SK-N-SH (cell line): ENCODE measurements at places on chromosomes 11 and 22. TPM values are rescaled to one million over a fixed set of nuclear protein-coding genes. Genes with fewer than 3 reads are reported as not detected.
A peak's percentile ranks its signal among the peaks of the same experiment; 100 is the strongest.

GRCh38 chr11:97614606-97615005 lies 1224.8 kb downstream of the JRKL start:
- no peak for DNase-seq

DNA sequence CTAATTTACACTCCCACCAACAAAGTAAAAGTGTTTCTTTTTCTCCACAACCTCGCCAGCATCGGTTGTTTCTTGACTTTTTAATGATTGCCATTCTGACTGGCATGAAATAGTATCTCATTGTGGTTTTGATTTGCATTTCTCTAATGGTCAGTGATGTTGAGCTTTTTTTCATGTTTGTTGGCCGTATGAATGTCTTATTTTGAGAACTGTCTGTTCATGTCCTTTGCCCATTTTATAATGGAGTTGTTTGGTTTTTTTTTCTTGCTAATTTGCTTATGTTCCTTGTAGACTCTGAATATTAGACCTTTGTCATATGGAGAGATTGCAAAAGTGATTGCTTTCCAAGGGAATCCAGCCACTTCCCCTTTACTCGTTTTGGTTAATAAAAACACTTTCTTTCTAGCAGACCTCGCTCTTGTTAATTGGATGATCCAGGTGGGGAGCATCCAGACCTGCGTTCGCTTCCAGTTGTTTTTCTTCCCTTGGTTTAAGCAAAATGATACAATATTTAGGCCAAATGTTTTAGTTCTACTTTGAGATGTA lies 17.1 kb upstream of the APOL4 start:
- DNase-seq: no peak

DNA sequence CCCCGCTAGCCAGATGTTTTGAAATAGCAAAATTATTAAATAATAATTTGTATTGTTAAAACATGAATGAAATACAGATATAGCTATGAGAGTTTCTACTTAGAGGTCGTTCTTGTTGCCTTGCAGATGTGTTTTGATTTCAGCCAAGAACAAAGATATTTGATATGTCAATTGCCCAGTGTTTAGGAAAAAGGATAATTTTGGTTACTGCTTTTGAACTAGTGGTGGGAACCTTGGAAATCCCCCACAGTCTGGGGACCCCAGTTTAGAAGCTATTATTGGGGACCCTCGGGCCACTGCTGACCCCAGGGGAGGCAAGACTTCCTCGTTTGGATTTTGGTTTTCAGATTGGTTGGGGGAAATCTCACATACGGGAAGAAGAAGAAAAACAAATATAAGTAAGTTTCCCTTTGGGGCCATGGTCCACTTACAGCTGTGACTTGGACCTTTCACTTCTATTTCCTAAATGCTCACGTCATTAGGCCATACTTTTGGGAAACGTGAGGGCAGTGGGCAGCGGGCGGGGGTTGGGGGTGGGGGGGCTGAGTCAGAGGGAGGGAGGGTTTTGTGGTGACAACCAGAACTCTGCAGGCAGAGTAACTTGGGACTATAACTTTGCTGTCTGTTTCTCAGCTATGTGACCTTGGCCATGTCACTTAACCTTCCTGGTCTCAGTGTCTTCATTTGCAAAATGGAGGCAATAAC lies 37.0 kb downstream of the LDLRAD3 start:
- no peak for DNase-seq

GRCh38 chr22:37674951-37675929 lies at the start of gene LGALS1:
Gene LGALS1, plus strand, starts transcription at chr22:37675636. Its CDS starts 67 bp downstream, at chr22:37675703.
- DNase-seq: peak; percentile 84

GRCh38 chr22:27797520-27798391 lies 3.8 kb downstream of the MN1 start:
- DNase-seq: no peak

DNA sequence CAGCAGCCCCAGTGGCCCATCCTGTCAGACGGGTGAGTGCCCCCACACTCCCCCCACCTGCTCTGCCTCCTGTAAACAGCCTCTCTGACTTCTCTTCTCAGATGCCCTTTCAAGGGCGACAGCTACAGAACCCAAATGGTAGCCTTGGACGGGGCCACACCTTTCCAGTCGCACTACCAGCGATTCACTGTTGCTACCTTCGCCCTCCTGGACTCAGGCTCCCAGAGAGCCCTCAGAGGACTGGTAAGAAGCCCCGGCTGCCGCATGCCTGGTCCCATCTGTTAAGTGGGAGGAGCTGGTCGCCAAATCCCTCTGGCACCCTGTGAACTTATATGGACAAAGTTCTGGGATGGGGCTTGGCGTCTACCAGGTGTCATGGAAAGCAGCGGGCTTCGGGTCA lies 6.2 kb downstream of the ZP1 start:
- DNase-seq: no peak

GRCh38 chr11:66834943-66835342 lies 8.3 kb upstream of the RCE1 start:
- no peak for DNase-seq

DNA sequence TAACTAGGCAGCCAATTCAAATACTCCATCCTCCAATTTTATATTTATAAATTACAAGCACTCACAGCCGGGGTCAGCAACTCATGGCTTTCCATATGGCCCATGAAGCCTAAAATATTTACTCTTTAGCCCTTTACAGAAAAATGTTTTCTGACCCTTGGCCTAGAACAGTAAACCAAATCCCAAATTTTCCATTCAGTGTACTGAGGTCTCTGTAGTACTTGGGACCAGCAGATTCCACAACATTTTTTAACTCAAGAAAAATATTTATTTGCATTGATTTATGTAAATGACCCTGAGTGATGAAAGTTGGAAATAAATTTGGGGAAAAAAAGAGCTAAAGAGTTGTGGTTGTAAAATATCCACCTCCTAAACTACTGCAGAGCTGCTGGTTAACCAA lies 82.6 kb downstream of the SLC1A2 start:
- DNase-seq: no peak

- no peak for DNase-seq
Observed at GRCh38 chr22:18042685-18043084, 18.3 kb upstream of the MICAL3 start.

DNA sequence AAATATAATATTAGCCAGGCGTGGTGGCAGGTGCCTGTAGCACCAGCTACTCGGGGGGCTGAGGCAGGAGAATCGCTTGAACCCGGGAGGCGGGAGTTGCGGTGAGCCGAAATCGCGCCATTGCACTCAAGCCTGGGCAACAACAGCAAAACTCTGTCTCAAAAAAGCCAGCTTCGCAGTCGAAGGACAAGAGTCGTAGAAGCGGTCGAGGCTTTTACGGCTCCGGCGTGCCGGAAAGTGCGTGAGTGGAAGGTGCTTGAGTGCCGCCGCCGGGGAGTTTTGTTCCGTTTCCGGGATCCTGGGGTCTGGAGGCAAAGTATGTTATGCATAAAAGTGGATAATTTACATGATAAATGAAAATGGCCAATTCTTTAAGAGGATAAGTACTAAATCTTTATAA lies 43.6 kb downstream of the SYN3 start:
- DNase-seq: no peak

- DNase-seq: no peak
Observed at GRCh38 chr22:34858066-34858465, 207.9 kb upstream of the ISX start.

DNA sequence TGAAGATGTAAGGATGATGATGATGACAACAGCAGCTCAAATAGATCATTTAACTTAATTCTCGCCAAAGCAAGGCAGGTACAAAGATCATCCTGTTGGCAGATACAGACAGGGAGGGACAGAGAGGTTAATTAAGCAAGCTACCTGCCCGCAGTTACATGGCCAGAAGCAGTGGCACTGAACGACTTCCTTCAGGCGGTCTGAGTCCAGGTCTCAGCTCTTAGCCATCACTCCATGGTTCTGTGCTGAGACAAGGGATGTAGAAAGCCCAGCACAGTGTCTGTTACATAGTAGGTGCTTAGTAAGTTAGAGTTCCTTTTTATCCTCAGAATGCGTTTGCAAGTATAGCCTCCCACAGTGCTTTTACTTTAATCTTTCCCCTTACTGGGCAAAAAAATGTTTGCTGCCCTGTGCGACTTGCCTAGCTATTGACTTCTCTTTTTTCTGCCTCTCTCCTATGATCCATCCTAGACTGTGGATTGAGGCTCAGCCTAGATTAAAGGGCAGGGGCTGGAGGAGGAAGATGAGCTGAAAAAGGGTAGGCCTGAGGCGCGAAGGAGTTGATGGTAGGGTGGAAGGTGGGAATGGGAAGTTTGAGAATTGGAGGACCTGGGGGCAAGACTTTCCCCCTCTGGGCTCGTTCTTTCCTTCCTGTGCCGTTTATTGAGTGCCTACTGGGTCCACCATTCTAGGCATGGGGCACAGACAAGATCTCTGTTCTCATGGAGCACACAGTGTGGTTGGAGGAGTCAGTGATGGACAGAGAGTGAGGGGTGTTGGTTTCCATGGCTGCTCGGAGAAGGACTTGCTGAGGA lies 108.2 kb upstream of the OR4B1 start:
- DNase-seq: no peak

DNA sequence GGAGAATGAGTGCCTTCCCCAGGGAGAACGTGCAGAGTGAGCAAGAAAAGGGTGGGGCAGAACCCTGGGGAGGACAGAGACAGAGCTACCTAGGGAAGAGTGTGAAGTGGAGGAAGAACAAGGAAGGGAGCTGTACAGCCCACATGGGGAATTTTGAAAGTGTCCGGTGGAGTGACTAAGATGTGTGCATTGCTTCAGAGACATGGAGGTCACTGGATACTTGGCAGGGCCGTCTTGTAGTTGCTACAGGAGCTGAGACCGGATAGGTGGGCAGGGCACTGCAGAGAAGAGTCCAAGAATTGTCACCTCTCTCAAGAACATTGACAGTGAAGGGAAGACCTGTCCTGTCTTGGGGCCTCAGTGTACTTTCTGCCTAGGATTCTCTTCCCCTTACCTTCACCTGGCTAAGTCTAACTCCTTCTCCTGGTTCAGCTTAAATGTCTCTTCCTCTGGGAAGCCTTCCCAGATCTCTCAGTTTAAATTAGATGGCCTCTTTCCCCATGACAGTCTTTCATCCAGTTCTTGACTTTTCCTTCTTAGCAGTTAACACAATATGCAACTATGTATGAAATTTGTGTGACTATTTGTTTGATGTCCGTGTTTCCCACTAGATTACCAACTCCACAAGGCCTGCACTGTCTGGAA lies 9.2 kb upstream of the P2RY6 start:
- DNase-seq: no peak

DNA sequence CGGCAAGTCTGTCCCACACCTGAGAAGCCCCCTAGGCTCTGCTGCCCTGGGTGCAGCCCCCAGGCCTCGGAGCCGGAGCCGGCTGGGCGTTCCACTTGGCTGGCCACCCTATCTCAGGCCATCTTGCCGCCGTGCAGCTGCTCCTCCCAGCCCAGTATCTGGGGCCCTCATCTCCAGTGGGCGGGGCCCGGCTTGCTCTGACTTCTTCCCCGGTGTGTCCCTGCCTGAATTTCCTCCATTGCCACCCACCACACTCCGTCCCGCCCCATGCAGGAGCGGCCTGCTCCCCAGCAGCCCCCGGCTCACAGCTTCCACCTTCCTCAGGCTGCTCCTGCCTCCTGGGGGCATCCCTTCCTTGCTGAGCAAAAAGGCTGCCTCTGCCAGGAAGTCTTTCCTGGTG lies 46.6 kb downstream of the WNT7B start:
- DNase-seq: no peak

DNA sequence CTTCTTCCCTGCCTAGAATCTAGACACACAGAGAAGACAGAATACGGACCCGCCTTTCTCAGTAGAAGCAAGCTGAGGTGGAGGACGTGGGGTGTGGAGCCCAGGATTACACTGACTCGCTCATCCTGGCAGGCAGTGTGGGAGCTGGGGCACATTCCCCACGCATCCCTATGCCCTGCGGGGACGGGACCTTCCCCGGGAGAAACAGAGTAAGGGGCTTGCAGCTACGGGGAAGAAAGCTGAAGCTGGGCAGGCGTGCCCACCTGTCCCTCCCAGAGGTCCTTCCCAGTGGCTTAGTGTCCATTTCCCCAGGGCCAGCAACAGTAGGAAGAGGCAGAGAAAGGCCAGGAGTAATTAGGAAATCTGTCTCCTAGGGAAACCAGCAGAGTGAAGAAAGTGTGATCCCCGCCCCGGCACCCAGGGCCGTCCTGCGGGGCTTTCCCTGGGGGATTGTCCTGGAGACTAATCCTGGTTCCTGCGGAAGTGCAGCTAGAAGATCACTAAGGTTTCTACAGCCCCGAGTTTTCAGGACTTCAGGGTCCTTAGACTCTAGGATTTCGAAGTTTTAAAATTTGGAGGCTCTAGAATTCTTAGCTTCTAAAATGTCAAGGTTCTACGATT lies 7.8 kb downstream of the DNAJB13 start:
- no peak for DNase-seq

GRCh38 chr11:113593698-113594308 lies 112.3 kb downstream of the TMPRSS5 start:
- DNase-seq: no peak

- no peak for DNase-seq
Observed at GRCh38 chr11:108543316-108543964, 45.3 kb upstream of the POGLUT3 start.

DNA sequence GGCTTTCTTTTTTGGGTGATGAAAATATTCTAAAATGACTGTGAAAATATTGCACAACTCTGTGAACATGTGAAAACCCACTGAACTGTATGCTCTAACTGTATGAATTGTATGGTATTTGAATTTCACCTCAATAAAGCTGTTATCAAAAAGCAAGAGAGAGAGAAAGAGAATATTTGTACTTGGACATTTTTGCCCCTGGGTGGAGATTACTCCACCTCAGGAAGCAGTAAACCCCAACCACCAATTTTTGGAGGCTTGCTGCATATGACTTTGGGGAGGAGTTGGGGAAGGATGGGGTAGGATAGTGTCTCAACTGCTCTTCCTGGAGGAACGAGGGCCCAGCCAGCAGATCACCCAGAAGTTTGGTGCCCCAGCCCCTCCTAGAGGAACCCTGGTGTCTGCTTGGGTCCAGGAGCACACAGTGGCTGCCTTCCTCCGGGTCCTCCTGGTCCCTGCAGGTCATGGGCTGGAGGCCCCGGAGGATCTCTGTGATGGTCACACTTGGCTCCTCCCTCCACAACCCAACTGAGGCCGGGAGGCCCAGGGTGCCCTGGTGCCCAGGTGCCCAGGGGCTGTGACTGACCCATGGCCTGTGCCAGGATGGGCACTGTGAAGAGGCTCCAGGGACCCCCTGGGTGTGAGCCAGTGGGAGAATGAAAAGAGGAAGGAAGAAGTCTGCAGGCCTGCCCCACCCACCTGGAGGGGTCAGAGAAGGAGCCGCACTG lies 15.3 kb upstream of the PICK1 start:
- DNase-seq: no peak

- DNase-seq: no peak
Observed at GRCh38 chr22:48177631-48178030, 1415.2 kb downstream of the TBC1D22A start.

Gene CRYBB3
- 0.10 and 0.35 TPM in 2 replicates for polyA plus RNA-seq

Gene SEPTIN3
- 0.35 and 0.89 TPM in 2 replicates for polyA plus RNA-seq

Gene P2RY6
- 0.15 and 0.16 TPM in 2 replicates for polyA plus RNA-seq

Gene MOGAT2
- polyA plus RNA-seq: 0.03 TPM in 1 of 2 replicates, not detected in the other

Gene OR52I1
- polyA plus RNA-seq: not detected in 2 replicates

Gene CREB3L1
- polyA plus RNA-seq: 5.6 and 14.0 TPM in 2 replicates

Gene NFAM1
- polyA plus RNA-seq: 0.02 TPM in 1 of 2 replicates, not detected in the other

Gene KRTAP5-9
- not detected in 2 replicates for polyA plus RNA-seq

Gene DRG1
- 56.3 and 63.8 TPM in 2 replicates for polyA plus RNA-seq

Gene CCDC15
- 0.69 and 0.91 TPM in 2 replicates for polyA plus RNA-seq

Gene BRSK2
- 0.64 and 0.80 TPM in 2 replicates for polyA plus RNA-seq

Gene EXPH5
- 0.03 and 0.05 TPM in 2 replicates for polyA plus RNA-seq

Gene ANGPTL5
- not detected in 2 replicates for polyA plus RNA-seq

Gene SSH3
- polyA plus RNA-seq: 13.5 and 17.1 TPM in 2 replicates

Gene F2
- 0.07 TPM in 1 of 2 replicates, not detected in the other for polyA plus RNA-seq

Gene SOX6
- 0.03 and 0.05 TPM in 2 replicates for polyA plus RNA-seq

Gene DBX1
- not detected in 2 replicates for polyA plus RNA-seq

Gene BLID
- 0.18 TPM in 1 of 2 replicates, not detected in the other for polyA plus RNA-seq
